ENCODE measurements at places on chromosomes 7 and 10. TPM values are rescaled to one million over a fixed set of nuclear protein-coding genes. Genes with fewer than 3 reads are reported as not detected.

DNA sequence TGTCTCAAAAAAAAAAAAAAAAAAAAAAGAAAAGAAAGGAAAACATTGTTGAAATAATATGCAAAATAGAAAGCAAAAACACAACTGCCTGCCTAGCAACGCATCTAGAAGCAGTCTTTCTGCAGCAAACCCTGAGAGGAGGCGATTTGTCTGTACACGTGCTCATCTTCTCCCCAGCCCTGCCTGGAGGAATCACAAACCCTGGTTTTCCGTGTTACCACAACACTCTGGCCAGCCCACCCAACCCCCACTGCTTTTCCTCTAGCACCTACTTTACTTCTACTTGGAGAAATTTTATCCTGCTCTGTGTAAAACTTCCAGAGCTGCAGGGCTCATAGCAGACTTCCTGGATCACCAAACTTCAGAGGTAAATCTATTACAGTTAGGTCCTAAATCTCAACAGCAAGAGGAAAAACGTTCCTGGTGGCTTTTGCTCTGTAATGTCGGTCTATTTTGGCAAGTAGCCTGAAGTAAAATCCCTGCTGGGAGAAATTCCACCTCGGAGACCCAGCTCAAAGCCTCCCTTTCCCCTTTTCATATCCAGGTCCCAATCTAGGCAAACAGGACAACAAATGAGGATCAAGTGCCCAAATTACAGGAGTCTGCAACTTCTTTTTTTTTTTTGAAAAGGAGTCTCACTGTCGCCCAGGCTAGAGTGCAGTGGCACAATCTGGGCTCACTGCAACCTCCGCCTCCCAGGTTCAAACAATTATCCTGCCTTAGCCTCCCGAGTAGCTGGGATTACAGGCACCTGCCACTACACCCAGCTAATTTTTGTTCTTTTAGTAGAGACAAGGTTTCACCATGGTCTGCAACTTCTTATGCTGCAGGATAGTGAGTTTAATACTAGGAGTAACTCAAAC, 91.6 kb downstream of the DNMBP start:
- peak; percentile 91 for DNase-seq

DNA sequence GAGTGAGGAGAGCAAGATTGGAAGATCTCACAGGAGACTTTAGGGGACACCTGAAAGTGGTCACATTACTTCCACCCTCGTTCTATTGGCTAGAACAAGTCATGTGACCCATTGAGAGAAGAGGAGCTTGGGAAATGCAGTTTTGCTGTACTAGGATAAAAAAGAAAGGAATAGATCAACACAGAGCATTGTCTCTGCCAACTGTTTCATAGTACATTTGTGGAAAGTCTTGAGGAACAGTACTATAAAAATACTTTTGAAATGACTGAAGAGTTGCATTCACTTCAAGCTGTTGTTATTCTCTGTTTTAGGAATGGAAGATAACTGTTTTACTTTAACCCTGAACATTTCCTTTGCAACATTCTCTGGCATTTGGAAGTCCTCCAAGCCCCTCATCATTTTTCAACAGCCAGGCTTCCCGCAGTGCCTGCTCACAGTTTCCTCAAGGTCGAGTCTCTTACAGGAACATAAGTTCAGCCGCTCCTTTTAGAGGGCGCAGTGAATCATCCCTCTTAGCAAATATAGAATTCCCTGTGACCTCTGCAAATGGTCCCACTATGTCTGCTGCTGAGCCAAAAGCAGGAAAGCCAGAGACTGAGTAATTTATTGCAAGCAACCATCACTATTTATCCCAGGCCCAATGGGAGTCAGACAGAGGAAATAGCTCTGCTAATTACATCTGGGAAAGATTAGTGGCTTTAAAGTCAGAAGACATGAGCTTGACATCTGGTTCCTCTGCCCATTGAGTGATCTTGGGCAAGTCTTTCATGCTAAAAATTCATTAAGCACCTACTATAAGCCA, 40.7 kb downstream of the MRPL32 start:
- DNase-seq, result peak; percentile 95

DNA sequence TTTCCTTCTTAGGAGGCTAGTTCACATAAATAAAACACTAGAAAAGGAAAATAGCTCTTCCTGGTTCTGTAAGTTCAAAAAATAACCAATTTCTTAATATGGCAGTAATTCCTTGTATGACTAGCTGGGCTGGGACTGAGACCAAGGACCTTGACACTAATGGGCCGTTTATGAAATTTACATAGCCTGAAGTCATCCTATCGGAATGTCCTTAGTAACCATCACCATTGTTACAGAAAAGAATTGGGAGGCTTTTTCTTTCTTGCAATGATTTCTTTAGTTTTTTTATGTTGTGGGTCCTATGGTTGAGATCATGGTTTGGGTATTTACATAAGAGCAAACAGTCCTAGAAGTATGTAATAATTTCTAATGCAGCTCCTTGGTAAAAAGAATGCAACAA, 87.1 kb upstream of the HDAC9 start:
- DNase-seq, result no peak

Gene LRRTM3
- not detected for total RNA-seq

DNA sequence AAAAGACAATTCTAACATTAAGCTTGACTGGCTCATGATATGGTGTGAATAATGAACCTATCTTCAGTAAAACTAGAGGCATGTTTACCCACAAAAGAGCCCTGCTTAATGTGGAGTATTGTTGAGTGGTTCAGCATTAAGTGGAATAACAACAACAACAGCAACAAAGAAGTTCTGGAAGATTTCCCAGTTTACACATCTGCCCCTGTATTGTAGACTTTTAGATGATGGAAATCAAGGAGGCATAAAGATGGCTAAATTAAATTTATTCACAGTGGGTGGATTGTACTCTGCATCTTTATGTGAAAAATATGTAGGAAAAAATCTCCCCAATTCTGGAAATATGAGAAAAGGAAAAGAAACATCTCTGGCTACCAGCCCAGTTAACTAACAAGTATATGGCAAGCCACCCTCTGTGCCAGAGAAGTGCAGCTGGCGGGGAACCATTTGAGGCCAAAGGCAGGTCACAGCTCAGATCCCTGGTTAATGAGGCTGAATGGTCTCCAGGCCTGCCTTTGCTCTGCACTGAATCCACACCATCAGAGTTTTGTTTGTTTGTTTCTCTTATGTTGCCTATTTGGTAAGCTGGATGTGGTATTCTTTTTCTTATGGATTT, 186.0 kb downstream of the SEMA3D start:
- no peak for DNase-seq

GRCh38 chr10:97362310-97363033, 27.9 kb upstream of the FRAT2 start:
- no peak for DNase-seq

GRCh38 chr7:73442903-73443500, 9.4 kb downstream of the FZD9 start:
- DNase-seq, result no peak

- no peak for DNase-seq
These were observed 662 bp downstream of the NRCAM start for GRCh38 chr7:108455551-108455997.

GRCh38 chr7:5296611-5297226, 14.0 kb downstream of the SLC29A4 start:
- peak; percentile 58 for DNase-seq

Gene ADRB1
- total RNA-seq, result 81.6 TPM

- no peak for DNase-seq
These were observed 5.3 kb upstream of the ADCK2 start for GRCh38 chr7:140667476-140667875.

Gene WIPF3
- 0.21 TPM for total RNA-seq

Data from A673 (cell line).